ENCODE measurements at places on chromosomes 12 and 14.

DNA sequence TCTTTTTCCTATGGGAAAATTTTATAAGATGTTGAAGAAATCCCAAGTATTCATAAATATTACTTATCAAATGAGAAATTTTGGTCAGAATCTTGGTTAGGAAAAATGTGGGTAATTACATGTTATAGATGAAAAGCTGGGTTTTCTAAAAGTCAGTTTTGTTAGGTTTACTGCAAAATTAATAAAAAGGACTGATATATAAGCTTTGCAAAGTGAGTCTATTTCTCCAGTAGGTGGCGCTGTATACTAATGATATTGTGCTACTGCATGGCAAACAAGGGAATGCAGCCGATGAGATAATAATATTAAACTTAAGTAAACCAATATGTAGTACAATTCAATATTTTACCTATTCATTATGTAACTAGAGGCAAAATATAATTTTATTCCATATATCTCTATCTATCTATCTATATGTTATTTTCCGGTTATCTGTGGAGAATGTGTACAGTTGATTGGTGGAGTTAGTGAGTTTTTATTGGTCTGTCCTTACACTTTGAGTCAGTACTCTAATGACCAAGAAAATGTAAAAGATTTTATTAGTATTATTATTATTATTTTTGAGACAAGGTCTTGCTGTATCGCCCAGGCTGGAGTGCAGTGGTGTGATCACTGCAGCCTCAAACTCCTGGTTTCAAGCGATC lies 32.9 kb downstream of the MIPOL1 start:
- peak; percentile 77 for DNase-seq

DNA sequence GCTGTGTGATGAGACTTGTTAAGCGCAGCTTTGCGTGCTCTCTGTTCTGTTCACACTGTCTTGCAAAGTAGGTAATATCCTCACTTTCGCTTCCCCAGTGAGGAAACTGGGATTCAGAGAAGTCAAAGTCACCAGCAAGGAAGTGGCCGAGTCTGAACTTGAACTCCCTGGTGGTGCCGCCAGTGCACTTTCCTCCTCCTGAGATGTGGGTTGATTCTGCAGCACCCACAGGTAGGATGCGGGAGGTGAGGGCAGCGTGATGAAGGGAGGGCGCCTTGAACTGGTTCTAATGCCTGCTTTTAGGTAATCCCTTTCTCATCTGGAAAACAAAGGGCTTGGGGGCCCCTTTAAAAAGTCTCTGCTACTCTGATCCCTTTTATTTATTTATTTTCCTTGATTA lies 54.9 kb upstream of the IGF1 start:
- no peak for DNase-seq

GRCh38 chr14:102856179-102856578 lies 66.3 kb upstream of the AMN start:
- no peak for DNase-seq

DNA sequence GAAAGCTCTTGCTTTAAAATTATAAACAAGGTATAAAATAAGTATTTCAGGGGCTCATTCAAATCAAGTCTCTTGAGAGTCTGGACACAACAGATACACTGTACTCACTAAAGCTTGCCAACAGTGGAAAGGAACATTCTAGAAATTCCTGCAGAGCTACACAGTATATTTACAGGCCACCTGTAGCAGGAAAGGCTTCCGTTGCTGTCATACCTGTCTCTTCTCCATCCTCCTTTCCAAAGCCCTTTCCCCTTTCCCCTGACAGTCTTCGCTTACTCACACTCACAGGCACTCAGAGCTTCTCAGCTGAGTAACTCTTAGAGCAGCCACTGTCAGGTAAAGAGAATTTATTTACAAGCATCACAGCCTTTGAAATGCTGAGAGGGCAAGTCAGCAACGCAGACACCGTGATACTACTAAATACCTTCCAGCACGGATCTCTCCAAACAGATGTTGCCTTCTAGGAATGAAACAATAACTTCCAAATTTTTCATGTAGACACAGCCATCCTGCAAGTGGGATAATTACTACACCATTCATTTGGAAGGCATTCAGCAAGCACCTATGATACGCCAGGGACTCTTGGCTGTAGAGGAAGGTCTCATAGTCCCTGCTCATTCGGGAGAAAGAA lies 167.9 kb downstream of the FOXN3 start:
- DNase-seq: no peak

- DNase-seq: peak; percentile 33
These were observed 110.6 kb upstream of the TMEM132D start for GRCh38 chr12:130014485-130014807.

- DNase-seq: no peak
These were observed 22.4 kb downstream of the TXNRD1 start for GRCh38 chr12:104237930-104238329.

- DNase-seq: no peak
These were observed 21.8 kb downstream of the SENP1 start for GRCh38 chr12:48084066-48084465.

DNA sequence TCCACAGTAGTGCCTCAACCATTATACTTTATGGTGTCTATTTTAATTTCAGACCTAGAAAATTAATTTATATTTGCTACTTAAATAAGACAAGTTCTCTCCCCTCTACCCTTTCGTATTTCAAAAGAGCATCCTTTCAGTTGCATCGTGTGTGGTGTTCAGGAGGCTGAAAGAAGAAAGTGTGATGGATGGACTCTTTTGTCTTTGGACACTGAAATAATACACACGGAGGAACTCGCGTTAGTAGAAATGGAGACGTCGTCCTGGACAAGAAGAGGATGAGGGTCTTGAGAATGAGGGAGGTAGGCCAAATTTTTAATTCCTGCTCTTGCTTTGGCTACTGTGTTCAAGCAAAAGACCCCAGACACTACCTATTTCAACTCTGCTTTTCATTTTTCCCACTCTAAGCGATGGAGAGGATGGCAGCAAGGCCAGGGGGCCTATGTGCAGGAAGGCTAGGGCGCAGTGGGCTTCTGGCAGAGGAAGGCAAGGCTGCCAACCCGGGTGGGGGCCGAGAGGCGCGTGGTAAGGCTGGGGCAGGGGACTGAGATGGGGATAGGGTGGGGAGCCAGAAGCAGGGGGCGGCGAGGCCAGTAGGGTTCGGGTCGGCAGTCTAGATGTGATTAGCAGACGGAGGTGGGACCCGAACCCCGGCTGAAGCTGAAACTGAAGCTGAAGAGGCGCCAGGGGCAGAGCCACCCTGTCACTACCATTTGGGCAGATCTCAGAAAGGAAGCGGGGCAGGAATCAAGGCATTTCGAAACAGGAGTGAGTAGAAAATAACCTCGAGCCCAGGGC lies 722 bp downstream of the TMED8 start:
- DNase-seq: no peak

DNA sequence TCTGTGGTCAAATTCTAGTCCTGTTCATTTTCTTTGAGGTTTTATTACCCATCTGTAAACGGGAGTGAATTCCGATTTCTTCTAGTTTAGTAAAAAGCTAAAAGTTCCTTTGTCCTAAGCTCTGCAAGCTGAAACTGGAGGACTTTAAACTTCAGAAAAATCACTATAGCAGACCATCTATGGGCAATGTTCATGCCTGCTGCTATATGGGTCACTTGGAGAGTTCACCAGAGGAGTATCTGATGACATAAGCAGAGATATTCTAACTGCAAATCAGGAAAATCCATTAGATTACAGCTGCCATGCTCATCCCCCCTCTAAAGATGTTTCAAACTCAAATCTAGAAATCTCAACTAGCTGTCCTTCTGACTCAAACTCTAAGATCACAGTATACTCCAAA lies 193.0 kb upstream of the RTL1 start:
- no peak for DNase-seq

- DNase-seq: no peak
These were observed 26.4 kb downstream of the CMKLR1 start for GRCh38 chr12:108312693-108313189.

DNA sequence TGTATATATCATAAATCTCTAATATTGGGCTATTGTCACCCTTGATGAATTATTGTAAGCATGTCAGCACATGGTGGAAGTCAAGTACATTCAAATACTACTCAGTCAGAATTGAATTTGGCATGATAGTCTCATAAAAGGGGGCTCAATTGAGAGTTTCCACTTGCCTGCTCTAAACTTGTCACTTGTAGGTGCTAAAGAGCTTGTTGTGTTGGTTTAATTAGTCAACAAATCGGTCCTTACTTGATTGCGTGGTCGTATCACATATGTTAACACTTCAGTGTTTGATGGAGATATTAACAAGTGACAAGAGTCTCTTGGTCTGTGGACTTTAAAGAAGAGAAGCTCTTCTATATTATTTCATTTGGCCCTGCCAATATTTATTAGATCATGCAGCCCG lies 81.1 kb downstream of the NKX2-1 start:
- DNase-seq: no peak

- peak; percentile 14 for DNase-seq
These were observed 42.2 kb upstream of the ATP23 start for GRCh38 chr12:57899010-57899662.

DNA sequence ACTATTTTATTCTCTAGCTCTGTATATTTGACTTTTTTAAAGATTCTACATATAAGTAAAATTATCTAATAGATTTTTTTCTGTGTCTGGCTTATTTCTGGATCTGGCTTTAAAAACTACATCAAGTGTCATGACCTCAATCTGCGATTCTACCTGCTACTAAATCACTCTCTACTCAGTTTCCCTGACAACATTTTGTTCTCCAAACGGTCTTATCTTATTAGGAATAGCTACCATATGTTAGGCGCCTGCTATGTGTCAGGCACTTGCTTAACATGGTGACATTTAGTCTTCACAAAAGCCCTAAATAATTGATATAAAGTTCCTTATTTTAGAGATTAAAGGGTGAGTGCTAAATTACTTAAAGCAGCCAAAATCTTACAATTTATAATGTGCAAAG lies 1362.9 kb upstream of the FLRT2 start:
- no peak for DNase-seq

GRCh38 chr14:97301931-97302559 lies 504.9 kb downstream of the VRK1 start:
- DNase-seq: no peak

GRCh38 chr12:26471560-26471959 lies 276.2 kb downstream of the SSPN start:
- DNase-seq: no peak

- DNase-seq: no peak
These were observed 199.3 kb upstream of the SLC16A7 start for GRCh38 chr12:59396519-59396918.

DNA sequence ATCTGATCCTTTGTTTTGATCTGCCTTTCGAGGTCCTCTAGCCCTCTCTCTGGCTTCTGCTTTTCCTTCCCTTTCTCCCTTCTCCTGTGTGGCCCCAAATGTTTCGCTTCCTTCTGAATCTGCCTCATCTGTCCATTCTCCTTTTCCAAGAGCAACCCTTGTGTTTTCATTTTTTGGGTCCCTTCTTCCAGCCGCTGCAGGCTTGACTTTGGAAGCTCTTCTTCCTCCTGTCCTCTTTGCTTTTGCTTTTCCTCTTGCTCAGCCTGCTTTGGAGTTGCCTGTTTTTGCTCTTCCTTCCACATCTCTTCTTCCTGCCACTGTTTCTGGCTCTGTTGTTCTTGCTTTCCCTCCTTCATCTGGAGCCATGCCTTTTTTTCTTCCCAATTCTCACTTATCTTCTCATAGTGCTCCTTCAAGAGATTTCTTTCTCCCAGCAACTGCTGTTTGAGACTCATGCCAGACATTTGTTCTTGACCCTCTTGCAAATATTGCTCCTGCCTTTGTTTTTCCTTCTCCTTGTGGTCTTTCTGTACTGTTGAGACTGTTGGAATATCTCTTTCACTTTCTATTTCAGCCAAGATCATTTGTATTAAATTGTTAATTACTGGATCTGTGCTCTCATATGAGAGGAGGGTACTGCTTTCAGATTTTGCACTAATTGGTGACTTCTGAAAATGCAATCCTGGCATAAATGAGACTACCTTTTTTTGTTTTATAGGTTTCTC lies 42.4 kb downstream of the FAM186A start:
- no peak for DNase-seq

- no peak for DNase-seq
These were observed 2.8 kb upstream of the PLEKHH1 start for GRCh38 chr14:67529947-67530935.

- DNase-seq: no peak
These were observed 11.5 kb downstream of the TEAD4 start for GRCh38 chr12:2970744-2971143.
